Stimulated activated CD8-positive, alpha-beta memory T cell treated with anti-CD3 and anti-CD28 coated beads, Interleukin-4, amount 100 ng/mL, for 1 hour (primary cell): ENCODE measurements at places on chromosomes 3 and 15.

DNA sequence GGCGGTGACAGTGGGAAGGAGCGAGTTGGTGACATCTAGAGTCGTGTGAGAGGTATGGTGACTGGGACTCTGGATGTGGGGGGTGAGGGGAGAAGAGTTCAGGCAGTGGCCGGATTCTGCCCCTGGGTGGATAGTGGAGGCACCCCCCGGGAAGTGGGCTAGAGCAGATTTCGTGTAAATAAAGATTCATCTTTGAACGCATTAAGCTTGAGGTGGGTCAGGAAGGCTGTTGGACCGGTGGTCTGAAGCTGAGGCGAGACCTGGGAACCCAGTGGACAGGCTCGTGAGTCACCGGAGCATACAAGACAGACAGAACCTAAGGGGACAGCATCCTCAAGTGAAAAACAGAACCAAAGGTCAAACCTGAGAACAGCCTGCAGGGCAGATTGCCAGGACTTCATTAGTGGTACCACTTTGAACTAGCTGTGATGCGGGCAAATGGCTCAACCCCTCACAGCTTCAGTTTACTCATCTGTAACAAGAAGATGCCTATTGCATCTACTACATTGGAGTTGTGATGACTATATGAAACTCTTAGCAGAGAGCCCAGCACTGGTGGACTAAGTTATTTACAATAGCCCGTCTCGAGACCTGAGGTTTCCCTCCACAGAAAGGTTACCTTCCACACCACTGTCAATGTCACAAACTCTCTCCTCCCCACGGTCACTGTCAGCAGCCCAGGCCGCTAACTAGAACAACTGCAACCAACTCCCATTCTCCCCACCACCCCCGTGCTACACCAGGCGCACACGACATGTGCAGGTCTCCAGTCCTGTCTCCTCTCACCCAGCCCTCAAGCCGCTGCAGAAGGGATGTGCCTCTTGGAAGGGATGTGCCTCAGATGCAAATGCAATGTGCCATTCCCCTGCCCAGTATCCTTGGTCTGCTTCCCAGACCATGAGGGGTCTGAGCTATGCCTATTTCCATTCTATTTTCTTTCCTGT is 901 bp upstream of the CLN6 start:
- DNase-seq: no peak

DNA sequence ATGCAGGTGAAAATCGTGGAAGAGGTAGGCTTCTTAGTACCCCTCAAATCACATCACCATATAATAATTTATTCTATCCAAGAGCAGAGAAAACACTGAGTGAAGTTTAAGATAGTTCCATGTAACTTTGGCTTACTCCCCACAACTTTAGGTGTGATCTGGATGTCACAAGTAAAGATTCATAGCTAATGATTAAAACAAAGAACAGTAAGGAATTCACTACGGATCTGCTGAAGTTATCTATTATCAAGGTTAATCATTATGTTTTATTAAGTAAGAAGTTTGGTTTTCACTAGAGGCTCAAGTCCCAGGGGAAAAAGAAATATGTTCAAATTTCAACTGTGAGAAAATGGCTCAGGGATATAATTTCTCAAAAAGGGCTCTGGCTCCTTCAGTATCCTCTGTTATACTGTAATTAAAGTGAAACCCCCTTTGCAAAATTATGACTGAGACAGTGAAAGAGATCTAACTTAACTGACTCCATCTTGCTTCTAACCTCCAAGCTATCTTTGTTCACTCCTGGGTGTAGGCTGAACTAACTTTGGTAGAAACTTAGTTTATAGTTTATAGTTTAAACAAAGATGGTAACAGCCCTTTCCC is 17.1 kb downstream of the CD80 start:
- DNase-seq: no peak

DNA sequence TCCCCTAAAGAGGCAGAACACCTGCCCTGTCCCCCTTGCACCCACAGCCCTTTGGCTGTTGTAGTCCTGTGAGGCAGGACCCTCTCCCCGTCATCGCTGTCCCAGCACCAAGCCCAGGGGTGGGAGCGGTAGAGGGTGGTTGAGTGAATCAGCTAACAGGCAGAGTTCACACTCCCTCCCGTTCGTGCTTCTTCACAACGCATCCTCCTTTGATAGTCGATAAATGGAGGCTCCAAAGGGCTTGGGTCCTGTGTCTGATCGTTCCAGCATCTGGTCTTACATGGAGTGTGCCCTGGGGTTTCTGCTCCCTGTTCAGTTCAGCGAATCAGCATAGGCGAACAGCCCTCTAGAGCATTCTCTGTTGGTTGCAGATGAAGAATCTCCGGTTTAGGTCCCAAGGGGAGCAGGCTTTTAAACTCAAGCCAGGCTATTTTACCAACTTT is 820 bp upstream of the HMCES start:
- DNase-seq: no peak

GRCh38 chr15:46129145-46129544 is 494.3 kb downstream of the SQOR start:
- DNase-seq: no peak

- no peak for DNase-seq
Observed at GRCh38 chr3:44033123-44033522, 208.6 kb upstream of the TOPAZ1 start.

DNA sequence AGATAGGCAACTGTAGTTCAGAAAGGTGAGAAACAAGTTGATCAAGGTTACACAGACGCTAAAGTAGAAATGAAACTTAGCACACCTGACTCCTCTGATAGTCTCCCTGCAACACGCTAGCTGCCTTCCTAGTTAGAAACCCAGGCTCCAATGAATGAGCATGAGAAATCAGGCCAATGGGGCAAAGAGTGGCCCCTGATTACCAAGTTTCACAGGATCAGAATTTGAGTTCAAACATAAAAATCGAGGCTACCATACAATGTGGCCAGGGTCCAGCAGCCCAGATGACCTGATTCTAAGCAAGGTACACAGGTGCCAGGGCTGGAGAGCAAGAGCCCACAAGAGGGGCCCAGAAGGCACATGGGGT is 7.7 kb downstream of the PLD1 start:
- no peak for DNase-seq

DNA sequence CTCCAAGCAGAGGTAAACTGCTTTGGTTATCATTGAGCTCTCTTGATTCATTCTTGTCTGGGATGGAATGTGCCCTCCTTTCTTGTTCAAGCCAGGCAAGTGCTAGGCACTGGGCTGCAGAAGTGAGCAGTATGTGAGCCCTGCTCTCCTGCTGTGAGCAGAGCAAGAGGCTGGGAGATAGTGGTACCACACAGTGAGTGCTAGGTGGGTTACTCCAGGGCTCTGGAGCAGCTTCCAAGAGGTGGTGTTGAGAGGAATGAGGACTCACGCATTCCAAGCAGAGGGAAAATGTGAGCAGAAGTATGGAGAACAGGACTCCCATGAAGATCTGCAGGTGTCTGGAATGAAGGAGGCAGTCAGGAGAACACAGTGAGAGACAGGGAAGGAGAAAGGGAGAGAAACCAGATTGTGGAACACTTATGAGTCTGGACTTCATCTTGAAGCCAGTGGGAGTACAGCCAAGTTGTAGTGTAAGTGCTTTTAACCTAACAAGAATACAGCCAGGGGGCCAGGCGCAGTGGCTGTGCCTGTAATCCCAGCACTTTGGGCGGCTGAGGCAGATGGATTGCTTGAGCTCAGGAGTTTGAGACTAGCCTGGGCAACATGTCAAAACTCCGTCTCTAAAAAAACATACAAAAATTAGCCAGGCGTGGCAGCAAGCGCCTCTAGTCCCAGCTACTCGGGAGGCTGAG is 199.9 kb upstream of the CTDSPL start:
- no peak for DNase-seq

DNA sequence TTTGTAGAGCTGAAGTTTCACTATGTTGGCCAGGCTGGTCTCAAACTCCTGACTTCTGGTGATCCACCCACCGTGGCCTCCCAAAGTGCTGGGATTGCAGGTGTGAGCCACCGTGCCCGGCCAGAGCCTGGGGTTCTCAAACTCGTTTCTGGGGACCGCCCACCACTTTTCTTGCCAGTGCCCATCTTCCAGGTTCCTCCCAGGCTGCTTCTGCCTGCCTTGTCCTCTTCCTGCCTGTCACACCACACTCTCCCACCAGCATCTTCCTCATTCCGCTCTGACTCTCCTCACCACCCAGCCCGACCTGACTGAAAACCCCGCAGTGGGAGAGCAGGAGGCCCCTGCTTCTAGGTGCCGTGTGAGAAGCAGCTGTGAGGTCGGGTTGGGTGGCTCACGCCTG is 3.1 kb upstream of the DYNLT2B start:
- no peak for DNase-seq

GRCh38 chr3:33636125-33636850 is 81.8 kb downstream of the CLASP2 start:
- DNase-seq: no peak

- no peak for DNase-seq
Observed at GRCh38 chr15:88542342-88542733, 4.1 kb downstream of the DET1 start.

DNA sequence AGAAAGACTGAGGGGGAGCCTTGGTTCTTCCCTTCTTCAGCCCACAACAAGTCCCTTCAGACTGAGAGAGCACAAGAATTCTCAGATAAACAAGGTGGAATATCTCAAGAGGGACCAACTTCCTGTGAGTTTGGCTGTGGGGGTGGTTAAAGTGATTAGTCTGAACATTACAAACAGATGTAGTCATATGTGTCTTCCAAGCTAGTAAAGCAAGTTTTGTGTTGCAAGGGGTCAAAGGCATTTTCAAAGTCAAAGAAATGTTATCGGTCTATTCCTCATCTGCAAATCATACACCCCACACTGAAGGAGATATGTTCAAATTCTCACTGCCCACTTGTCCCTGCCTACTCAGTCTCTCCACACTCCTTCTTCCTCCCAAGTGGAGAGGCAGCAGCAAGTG is 242.5 kb downstream of the FAM43A start:
- no peak for DNase-seq

DNA sequence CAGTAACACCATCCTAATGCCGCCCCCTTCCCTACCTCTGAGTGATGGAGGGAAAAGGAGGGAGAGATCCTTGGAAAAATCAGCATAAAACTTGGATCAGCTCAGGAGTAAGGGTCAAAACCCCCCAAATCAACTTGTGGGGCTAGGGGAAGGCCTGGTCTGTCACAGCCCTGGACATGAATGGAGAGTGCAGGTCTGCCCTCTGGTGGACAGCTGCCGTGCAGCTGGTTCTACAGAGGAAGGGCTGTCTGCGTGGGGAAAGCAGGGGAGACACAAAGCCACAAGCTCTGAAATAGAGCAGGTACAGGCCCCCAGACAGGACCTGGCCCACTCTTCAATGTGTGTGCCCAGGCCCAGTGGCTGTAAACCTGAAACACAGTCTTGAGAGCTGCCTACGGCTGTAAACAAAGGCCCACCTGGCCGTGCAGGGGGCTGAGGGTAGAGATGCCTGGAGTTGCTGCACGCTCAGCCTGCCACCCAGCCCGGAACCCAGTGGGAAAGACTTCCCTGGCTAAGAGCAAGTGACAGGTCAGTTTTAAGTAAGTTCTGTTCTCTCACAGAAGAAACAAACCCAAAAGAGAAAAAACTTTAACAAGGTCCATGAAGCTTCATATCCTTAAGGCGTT is 16.4 kb downstream of the CLK3 start:
- DNase-seq: peak; percentile 25

DNA sequence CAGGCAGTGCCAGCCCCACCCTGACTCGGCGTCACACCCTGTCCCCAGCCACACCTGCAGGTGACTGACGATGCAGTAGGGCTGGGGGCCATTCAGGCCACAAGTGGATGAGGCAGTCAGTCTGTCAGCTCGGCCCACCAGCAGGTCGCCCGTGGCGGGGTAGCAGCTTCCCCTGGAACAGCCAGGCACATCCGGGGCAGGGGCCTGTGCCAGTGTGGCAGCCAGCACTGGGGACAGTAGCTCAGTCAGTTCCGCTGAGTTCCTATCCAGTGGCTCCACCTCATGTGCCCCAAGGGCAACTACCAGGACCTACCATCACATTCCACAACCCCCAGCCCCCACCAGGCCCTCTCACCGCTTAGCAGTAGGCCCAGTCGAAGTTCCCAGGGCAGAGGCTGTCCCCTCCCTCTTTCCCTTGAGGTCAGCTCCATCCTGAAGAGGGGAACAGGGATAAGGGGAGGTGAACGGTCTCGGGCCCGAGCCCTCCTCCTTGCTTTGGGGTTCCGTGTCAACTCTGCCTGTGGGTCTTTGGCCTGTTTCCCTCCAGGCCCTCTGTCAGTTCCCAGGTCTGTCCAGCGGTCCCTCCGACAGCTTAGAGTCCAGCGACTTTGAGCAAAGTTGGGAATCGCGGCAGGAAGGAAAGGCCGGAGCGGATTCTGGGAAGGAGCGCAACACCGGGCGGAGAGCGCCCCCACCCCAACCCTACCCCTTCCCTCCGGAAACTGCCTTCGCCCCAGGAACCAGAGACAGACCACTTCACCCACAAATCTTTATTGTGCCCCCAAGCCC is at the start of gene LAMB2:
TSS of gene LAMB2 (minus strand) at position 614 of the 789 bp plus-strand sequence. CDS start at position 431, 183 bp downstream.
- no peak for DNase-seq

- no peak for DNase-seq
Observed at GRCh38 chr3:72974956-72975355, 21.7 kb upstream of the PPP4R2 start.

DNA sequence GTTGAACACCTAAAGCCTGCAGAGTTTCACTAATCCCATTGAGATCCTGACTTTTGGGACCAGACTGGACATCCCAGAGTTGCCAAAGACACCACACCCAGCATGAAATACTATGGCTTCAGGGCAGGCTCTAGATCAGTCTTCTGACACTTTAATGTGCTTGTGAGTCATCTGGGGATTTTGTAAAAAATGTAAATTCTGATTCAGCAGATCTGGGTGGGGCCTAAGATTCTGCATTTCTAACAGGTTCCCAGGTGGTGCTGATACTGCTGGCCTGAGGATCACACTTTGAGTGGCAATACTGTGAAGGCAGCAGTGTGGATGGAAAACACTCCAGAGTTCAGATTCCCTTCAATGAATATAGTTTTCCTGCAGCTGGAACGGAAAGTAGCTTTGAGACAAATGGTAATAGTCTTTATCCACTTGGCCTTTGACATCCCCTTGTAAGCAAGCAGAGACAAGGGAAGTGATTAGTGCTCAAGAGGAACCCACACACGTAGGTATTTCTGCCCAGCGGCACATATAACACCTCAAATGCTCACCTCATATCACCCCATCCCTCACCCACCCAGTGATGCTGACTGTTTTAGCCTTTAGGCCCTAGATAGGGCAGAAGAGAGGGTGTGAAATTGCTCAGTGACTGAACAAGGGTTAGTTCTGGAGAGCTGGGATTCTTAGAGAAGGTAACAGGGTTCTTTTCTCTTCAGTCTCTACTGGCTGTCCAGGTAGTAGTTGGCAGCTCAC is 51.5 kb upstream of the GSK3B start:
- no peak for DNase-seq

- no peak for DNase-seq
Observed at GRCh38 chr15:33846862-33847261, 121.4 kb upstream of the CHRM5 start.

DNA sequence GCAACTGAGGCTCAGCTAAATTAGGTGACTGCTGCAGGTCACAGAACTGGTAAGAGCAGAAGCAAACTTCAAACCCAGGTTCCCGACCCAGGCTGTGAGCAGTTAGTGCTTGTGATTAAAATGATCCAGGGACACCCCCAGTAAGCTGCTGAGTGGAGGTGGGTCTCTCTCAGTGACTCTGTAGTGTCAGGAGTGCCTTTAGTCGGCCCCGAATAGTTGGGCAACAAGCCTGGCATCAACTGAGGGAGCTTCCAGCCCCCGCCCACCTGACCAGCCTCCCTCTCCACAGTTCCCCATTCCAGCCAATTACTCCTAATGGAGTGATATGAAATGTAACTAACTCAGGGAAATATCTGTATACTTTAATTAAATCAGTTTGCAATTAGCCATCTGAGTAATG is 168.0 kb upstream of the SMAD3 start:
- DNase-seq: no peak

GRCh38 chr15:56838085-56838484 is 80.4 kb upstream of the TCF12 start:
- no peak for DNase-seq
